Skeletal muscle cell (primary cell): ENCODE measurements at places on chromosomes 1 and 21.
A peak's percentile ranks its signal among the peaks of the same experiment; 100 is the strongest.

GRCh38 chr1:5298376-5298775 is 644.0 kb downstream of the AJAP1 start:
- no peak for DNase-seq

DNA sequence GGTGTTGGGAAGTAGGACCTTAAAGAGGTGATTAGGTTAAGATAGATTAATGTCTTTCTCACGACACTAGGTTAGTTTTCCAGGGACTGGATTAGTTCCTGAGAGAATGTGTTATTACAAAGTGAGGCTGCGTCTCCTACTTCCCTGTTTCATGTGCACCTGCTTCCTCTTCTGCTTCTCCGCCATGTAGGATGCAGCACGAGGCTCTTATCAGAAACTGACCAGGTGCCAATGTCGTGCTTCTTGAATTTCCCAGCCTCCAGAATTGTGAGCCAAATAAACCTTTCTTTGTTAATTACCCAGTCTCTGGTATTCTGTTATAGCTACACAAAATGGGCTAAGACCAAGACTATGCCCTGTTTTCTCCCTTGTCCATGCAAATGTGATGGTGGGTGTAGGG is 152.2 kb upstream of the LMO4 start:
- no peak for DNase-seq

GRCh38 chr1:172427191-172427590 is 6.7 kb downstream of the C1orf105 start:
- no peak for DNase-seq

GRCh38 chr1:206411321-206411720 is 59.0 kb upstream of the IKBKE start:
- no peak for DNase-seq

- no peak for DNase-seq
Observed at GRCh38 chr1:208919371-208919770, 664.1 kb upstream of the CAMK1G start.

- DNase-seq, result no peak
Observed at GRCh38 chr1:22131875-22132486, 10.9 kb downstream of the WNT4 start.

GRCh38 chr1:53276153-53276901 is 38.0 kb upstream of the MAGOH start:
- no peak for DNase-seq

DNA sequence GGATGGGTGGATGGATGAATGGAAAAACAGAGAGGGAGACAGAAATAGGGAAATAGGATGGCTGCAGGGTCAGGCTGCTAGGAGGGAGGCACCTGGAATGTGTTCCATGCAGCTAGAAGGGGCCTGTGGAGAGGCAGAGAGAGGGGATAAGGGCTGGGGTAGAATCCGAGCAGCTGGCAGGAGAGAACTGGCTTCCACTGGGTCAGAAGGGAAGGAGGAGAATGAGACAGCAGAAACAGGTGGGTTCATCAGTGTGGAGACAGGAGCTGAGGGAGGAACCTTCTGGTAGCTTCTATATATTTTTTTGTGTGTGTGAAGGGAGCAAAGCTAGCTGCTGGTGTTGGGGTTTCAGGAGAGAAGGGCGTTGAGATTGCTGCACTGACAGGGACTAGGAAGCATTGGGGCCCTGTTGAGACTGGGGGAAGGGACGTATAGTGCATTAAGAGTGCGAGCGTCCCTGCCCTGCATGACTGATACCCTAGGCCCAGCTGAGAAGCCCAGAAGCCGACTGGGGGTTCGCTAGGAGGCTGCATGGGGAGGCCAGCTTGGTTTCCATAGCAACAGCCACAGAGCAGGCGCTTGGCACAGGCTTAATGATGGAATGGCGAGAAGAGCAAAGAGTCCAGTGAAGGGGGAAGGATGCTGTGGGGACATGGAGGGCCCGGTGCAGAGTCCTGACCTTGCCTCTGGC is 14.8 kb upstream of the KIF21B start:
- no peak for DNase-seq

GRCh38 chr1:173448945-173449344 is 28.2 kb upstream of the PRDX6 start:
- DNase-seq, result no peak

GRCh38 chr1:44970317-44970716 is 16.1 kb downstream of the EIF2B3 start:
- DNase-seq, result no peak

- DNase-seq, result no peak
Observed at GRCh38 chr1:99327357-99327756, 63.1 kb downstream of the PLPPR4 start.

DNA sequence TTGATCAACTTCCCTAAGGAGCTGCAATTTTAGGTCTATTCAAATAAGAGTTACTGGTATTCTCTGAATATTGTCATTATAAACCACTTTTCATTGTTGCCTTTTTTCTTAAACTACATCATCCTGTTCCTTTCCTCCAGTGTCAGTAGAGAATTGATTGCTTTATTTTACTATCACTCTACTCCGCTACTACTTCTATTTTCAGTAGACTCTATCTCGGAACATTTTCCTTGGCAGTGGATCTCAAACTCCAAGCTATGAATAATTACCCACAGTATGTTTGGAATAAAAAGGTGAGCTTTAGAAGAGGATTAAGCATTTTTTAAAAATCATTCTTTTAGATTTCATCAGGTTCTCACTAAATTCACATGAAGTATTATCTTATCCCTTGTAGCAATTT is 224.9 kb downstream of the GREM2 start:
- no peak for DNase-seq

DNA sequence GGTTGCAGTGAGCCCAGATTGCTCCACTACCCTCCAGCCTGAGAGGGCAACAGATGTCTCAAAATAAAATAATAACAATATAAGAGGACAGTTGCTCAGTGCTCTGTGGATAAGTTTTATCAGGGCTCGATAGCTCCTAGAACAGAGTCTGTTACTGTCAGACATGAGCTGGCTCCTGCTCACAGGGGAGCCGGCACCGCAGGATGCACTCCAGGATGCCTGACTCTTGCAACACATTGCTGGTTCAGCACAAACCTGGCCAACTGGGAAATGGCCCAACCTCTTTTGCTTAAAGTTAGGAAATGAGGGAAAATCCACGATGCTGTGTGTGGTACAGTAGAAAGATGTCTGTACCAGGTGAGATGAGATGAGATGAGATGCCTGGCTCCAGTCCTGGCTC is 5.8 kb upstream of the CTSE start:
- peak; percentile 13 for DNase-seq

DNA sequence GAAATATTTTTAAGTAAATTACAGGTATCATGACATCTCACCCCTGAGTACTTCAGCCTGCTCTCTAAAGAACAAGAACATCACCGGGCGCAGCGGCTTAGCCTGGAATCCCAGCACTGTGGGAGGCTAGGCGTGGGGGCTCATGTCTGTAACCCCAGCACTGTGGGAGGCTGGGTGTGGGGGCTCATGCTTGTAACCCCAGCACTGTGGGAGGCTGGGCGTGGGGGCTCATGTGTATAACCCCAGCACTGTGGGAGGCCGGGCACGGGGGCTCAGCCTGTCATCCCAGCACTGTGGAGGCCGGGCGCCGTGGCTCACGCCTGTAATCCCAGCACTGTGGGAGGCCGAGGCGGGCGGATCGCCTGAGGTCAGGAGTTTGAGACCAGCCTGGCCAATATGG is 7.7 kb upstream of the CDK11B start:
- DNase-seq, result no peak

GRCh38 chr1:82923931-82924330 is 1075.0 kb downstream of the TTLL7 start:
- no peak for DNase-seq

DNA sequence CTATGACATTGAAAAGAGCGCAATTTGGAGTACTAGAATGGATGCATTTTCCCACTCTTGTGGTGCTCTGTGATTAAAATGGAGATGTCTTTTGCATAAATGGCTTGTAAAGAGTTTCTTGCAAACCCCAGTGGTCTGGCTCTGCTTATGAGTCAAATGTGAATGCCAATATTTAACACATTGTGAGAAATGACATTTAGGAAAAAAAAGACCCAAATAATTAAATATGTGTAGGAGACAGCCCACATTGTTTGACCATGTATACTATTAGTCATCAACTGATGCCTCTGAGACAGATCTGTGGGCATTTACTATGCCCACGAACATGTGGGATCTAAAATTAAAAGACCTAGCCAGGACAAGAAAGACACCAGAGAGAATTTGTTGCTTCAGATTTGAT is 22.2 kb upstream of the RUNX1 start:
- no peak for DNase-seq

DNA sequence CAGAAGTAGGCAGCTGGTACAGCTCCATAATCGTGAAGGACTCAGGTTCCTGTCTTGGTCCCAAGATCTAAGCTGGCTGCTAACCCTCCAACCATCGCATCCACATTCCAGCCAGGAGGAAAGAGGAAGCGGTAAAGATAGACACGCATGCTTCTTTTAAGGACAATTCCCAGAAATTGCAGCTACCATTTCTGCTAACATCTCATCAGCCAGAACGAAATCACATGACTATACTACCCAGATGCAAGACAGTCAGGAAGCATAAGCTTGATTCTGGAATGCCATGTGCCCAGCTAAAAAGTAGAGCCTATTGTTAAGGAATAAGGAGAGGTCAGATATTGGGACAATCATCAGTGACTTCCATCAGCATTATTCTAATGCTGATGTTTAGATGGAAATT is 110.4 kb downstream of the EPHB2 start:
- DNase-seq, result no peak

DNA sequence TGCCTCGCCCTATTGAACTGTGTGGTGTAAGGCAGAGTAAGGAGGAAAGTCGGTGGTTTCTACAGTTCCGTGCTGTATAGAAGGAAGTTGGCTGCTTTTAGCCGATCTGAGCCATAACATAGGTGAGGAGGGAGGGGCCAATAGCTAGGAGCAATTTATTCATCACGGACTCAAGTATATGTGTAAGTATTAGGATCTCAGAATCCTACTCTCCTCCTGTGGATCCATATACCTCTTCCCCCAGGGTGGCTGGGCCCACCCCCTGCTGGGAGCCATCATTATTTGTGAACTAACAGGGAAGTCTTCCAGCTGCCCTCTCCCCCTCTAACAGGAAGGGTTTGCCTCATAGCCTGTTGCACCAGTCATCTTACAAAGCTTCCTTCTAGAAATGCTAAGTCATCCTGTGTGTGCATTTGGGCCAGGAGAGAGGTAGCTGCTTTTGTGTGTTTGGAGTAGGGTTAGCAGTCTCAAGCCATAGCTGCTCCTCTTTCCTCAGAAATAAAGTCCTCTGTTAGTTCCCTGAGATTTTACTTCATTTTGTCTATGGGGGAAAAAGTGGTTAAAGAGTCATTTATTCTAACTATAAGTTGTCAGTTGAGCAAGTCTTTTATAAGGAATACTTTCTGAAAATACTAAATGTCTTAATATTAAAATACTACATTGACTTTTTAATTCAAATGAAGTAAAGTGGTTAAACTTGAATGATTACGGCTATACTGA is 14.9 kb upstream of the CENPS start:
- peak; percentile 75 for DNase-seq

GRCh38 chr1:175179837-175180590 is 12.6 kb downstream of the KIAA0040 start:
- DNase-seq, result no peak

DNA sequence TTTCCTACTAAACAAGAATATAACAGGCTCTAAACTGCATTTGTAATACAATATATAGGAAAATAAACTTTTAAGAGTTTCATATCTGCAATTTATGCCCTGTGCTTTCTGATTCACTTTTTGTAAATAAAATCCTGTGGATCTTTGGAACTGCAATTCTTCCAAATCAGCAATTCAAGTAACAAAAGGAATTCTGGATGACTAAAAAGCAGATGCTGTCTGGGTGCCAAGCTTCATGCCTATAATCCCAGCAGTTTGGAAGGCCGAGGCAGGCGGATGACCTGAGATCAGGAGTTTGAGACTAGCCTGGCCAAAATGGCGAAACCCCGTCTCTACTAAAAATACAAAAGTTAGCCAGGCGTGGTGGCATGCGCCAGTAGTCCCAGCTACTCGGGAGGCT is 6.3 kb downstream of the NME7 start:
- no peak for DNase-seq

GRCh38 chr1:62213075-62213914 is 18.6 kb downstream of the L1TD1 start:
- no peak for DNase-seq

DNA sequence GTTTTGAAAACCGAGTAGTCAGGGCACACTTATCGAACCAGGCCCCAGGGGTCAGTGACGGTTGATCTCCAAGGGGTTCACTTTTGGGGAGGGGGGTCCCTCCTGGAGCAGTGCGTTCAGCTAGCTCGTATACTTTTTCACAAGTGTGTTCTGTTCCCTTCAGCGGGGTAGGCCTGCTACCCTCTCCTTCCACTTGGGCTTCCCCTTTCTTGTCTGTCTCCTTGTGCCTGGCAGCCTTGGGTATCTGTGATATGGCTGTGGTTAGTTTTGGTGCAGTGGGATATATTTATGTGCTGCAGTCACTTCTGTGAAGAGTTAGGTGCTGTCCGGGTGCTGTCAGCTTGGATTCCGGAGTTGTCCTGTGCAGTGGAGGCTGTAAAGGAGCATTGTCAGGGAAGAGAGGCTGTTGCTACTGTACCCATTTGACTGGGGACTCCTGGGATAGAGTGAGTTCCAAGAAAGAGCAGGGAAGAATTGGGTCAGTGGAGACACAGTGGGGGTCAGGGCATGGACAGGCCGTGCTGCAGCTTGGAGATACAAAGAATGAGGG is 29.7 kb downstream of the ADARB1 start:
- no peak for DNase-seq

DNA sequence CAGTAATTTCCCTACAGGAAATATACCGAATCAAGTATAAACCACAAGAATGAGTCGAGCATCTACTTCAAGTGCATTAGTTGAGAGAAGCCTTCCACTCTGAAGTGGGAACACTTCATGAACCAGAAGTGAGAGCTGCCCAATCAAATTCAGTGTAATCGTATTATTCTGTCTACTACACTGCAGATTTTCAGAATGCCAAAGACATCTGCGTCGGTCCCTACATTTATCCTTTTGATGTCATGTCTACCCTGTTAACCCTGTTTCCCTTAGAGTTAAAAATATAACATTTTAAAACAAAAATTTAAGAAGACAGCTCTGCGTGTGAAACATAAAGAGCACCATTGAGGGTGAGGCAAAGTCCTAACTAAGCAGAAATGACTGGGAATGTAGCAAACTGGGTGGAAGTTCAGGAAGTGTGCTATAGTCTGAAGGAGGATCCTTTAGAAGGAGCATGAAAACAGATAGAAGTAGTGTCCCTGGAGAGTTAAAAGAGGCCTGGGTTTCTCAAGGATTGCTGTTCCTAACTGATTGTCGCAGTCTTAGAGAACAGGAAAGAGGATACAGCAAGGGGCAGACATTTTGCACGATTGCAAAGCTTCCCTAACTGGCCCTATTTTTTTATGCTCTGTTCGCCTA is 291.2 kb downstream of the PTPRC start:
- peak; percentile 61 for DNase-seq

- no peak for DNase-seq
Observed at GRCh38 chr1:31803610-31804009, 12.2 kb downstream of the SPOCD1 start.
